ENCODE measurements at places on chromosomes 6 and 20.

- DNase-seq = no peak
Measured at GRCh38 chr20:59993736-59994430, 35.7 kb downstream of the CDH26 start.

DNA sequence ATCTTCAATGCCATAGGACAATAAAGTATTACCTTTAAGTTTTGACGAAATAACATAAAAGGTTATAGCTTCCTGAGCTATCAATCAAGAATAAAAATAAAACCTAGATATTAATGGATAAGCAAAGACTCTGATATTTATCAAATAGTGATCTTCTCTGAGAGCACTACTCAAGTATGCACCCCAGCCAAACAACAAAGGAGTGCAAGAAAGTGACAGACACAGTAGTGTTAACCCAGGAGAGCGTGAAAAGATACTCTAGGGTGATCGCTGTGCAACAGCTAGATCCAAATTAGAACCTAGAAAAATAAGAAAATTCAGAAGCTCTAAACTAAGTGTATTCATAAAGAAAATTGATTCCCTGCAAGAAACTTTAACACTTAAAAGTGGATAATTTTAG lies 83.5 kb upstream of the CDYL start:
- DNase-seq = no peak

DNA sequence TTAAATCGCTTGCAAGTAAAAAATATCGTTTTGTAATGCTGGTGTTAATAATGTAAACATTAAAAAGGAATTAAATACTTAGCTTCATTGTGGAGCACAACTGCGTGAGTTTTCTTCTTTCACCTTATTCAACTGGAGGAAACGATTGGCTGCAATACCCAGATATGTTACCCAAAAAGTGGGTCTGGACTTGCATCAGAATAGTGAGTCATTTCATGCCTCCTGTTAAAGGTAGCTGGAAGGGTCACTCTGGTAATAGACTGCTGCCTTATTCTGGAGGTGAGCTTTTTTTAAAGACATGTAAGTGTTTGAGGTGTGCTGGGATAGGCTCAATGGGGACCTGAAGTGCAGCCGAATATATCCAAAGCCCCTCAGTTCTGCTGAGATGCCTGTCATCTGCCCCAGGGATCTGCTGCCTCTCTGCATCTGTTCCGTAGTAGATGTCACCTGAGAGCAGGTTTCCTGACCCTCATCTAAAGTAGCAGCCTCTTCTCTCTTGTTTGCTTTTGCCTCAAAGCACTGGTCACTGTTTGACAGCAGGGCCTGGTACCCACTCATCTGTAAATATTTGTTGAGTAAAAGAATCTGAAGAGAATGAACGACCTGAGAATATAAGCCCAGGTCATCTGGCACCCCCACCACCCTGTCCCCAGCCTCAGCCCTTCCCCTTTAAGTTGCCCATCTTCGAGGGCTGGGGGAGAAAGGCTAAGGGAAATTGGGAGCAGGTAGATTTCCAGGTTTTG lies 5.6 kb upstream of the UQCC2 start:
- DNase-seq = no peak

DNA sequence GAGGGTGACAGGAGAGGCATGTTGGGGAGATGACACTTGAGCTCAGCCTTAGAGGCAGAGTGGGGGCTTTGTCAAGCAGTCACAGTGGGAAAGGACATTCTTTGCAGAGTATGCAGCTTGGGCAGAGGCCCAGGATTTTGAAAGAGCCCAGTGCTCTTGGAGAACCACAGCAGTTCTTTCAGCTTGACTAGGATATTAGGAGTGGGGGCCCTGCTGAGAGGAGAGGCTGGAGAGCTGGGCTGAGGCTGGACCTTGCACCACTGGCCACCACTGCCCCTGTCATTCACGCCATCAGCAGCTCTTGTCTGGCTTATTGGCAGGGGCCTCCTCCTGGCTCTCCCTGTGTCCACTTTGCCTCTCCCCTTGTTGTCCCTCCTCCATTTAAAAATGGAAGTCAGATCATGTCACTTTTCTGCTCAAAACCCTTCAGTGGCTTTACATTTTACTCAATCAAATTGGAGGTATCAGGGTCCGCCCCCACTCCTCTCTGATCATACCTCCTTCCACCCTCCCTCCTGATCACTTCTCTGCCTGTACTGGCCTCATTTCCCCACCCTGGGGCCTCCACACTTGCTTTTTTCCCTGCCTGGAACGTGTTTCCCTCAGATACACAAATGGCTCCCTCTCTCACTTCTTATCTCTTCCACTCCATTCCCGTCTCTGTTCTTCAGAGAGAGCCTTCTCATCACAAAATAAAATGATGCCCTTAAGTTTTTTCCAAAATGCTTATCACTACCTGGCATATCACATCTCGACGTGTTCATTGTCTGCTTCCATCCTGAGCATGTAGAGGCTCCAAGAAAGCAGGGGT lies 10.5 kb downstream of the MANBAL start:
- no peak for DNase-seq

GRCh38 chr6:160253714-160254113 lies 4.9 kb downstream of the SLC22A2 start:
- DNase-seq = no peak

Data from stimulated activated CD4-positive, alpha-beta T cell treated with anti-CD3 and anti-CD28 coated beads, TNF-alpha, amount 100 ng/mL, for 48 hours (primary cell).